ENCODE measurements at places on chromosomes 2 and 18.

GRCh38 chr2:133985563-133985962 lies 268.3 kb upstream of the MGAT5 start:
- no peak for DNase-seq

DNA sequence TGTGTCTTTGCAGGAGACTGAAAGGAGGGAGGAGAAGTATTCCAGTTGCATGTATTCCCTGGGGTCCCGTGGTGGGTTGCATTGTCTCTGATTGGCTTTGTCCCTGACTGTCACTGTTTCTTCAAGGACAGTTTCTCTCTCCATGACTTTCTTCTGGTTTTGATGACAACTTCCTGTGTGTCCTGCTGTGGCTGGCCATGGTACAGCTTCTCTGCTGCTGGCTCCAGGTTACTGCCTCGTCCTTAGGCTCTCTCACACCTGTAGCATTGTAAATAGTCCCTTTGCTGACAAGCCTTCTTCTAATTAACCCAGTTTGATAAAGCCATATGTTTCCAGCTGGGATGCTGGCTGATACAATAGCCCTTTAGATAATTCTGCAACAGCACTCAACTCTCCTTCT lies 129.0 kb downstream of the LPIN1 start:
- no peak for DNase-seq

GRCh38 chr2:152099367-152100050 lies 665 bp upstream of the CACNB4 start:
- DNase-seq: no peak

DNA sequence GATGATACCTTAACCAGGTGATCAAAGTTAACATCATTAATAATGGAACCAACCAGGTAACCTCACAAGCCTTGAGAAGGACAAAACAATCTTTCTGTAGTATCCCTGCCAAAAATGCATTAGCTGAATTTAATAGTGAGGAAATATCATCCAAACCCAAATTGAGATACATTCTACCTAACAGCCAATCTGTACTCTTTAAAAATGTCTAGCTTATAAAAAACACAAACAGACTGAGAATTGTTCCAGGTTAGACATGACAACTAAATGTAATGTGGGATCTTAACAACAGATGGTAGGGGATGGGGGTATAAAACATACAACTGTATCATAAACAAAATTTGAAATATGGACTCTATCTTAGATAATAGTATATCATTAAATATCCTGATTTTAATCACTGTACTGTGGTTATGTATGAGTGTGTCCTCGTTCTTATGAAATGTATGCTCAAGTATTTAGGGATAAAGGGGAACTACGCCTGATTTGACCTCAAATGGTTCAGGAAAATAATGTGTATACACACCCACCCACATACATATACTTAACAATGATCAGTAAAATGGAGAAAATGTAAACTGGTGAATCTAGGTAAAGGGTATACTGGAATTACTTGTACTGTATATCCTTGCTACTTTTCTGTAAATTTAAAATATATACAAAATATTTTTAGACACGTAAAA lies 1.7 kb downstream of the FANCL start:
- DNase-seq: no peak

GRCh38 chr2:184938221-184938985 lies 340.1 kb downstream of the ZNF804A start:
- no peak for DNase-seq

DNA sequence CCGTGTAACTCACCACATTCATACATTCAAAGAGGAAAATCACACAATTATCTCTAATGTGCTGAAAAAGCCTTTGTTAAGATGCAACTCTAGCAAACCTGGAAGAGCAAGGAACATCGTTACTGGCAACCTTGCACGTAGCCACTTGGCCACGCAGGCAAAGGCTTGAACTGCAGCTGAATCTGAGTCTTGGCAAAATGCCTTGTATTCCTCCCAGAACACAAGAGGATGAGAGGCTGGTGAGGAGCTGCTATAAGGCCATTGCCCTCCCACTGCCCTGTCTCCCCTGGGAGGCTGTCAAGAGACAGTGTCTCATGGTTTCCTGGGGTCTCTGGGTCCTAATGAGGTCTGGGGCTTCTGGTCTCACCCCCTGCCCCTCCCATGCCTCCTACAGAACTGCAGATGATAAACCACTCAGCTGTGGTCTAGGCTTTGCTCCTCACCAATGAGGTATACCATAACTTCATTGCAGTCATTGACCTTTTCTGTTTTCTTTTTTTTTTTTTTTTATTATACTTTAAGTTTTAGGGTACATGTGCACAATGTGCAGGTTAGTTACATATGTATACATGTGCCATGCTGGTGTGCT lies 141.4 kb downstream of the SPP2 start:
- DNase-seq: no peak

DNA sequence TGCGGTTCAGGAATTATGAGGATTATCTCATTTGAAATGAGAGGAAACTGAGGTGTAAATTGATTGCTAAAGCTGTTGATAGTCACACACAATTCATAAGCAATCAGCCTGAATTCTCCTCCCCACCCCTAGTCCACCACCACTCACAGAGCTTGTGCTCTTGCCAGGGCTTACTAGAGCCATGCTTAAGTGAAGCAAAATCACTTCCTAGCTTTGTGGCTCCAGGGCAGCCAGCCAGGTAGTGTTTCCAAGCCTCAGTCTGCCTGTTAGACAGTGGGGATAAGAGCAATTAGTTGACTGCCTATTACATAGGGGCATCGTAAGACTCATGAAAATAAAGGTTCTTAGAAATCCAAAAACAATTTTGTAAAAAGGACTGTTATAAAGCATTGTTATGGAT lies 87.2 kb downstream of the PKP4 start:
- no peak for DNase-seq

DNA sequence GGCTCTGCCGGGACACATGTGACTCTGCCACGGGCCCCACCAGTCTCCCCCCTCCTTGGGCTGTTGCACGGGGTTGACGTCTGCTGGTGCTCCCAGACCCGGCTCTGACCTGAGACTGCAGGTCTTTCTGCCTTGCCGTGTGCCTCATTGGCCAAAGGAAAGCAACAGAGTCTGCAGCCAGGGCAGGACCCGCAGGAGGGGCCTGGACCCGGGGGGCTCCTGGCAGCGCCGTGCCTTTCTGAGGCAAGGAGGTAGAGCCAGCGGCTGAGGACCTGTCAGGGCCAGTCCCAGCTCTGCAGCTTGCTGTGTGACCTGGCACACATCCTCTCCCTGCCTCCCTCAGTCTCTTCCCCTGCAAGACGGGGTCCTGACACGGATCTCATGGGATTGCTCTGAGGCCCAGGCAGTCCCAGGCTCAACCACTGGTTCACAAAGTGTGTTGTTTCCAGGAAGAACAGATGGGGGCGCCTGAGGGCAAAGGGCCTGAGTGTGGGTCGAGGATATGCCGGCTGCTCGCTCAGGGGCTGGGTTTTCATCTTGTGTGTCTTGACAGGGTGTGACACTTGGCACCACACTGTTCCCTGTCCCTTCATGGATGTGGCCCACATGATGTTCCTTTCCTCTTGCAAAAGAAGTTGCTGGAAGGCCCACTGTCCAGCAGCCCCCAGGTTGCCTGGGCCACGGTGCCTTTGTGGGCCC lies 9.0 kb downstream of the CAPN10 start:
- DNase-seq: no peak

Data from kidney epithelial cell (primary cell).